ENCODE measurements at places on chromosomes 3 and 15.

GRCh38 chr15:43106486-43106829 lies 620 bp upstream of the UBR1 start:
- DNase-seq: no peak

GRCh38 chr3:188268336-188268735 lies 114.4 kb downstream of the LPP start:
- DNase-seq: no peak

DNA sequence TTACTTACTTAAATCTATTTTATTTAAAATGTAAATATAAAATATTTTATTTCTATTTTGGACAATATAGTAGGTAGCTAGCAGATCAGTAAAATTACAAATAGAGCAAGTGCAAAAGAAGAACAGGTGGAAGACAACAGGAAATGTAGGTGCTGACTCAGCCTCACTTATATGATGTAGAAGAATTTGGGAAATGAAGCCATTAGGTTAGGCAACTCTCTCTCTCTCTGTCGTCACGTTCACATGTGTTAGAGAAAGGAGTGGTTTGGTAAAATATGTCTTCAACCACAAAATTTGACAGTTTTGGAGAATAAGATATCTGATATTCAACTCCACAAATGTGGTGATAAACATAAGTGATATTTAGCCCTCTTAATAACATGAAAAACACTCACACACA lies 532.5 kb upstream of the KCNMB2 start:
- DNase-seq: no peak

DNA sequence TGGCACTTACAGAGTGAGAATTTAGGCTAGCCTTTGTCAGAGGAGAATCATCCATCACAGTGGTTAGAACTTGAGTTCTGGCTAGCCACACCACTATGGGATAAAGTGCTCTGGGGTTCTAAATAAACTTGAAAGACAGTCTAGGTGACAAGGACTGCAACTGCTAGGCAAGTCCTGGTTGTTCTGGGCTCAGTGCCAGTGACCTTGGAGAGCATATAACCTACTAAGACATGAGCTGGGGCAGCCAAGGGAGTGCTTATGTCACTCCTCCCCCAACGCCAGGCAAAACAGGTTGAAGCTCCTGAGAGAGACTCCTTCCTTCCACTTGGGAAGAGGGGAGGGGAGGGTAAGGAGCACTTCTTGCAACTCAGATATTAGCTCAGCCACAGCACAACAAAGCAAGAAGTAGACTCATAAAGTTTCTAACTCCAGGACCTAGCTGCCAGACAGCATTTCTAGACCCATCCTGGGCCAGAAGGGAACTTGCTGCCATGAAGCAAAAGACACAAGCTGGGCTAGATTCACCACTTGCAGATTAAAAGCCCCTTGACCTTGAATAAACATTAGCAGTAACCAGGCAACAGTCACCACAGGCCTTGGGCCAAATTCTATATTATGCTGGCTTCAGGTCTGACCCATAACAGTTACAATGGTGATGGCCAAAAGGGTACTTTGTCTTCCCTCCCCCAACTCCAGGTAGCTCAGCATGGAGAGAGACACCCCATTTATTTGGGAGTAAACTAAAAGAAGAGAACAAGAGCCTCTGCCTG lies 963.7 kb downstream of the PLOD2 start:
- DNase-seq: no peak

GRCh38 chr3:72248869-72249268 lies 463.9 kb upstream of the PROK2 start:
- no peak for DNase-seq

DNA sequence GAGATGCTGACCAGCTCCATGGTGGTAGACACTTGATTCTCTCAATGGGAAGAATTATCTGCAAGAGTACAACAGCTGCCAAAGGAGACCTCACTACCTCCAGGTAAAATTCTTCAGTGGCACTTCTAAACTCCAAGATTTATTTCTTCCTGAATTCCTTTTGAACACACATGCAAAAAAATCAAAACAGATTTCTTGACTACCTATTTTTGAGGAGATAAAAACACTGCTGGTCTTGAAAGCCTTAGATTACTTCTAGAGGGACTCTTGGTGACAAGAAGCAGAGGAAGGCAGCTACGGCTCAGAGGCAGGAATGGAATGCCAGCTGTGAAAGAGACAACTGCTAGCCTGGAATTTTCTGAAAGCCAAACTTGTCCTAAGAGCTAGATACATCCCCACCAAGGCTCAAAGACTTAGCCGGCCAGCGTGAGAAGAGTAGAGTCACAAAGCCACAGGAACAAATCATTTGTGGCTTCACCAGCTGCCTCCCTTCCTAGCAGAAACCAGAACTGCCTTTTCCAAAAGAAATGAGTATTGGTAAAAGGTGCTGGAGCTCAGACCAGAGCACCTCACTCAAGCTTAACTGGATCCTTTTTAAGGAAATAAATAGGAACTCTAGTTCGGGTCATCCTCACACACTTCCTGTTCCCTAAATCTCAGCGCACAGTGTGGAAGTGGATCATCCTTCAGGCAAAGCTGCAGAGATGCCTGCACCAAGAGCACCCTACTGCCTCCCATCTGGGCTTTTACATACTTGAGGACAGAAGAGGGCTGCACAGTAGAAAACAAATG lies 32.6 kb downstream of the CLK3 start:
- DNase-seq: no peak

DNA sequence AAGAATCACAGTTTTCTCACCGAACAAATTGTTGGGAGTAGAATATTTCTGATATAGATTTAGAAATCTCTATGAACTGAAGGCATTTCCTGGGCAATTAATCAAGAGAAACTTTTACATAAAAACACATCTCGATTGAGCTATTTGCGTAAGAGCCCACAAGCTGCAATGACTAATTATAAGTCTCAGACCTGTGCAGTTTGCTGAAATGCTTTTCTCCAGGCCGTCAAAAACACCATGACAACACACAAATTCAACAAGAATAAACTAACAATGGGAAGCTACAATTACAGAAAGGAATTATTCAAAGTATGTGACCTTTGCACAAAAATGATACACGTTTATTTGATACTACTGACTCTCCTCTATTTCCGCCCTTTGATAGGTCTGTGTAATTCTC lies 481.2 kb upstream of the WNT5A start:
- DNase-seq: no peak

GRCh38 chr3:70056081-70056480 lies 56.5 kb downstream of the SAMMSON start:
- no peak for DNase-seq
